G401 (cell line): ENCODE measurements at places on chromosomes 11 and 22. TPM values are rescaled to one million over a fixed set of nuclear protein-coding genes. Genes with fewer than 3 reads are reported as not detected.

The NCF4 gene
- total RNA-seq: not detected in 2 replicates

The RTN4RL2 gene
- total RNA-seq: 2.9 TPM in 1 of 2 replicates, not detected in the other

The MTNR1B gene
- not detected in 2 replicates for total RNA-seq

The HOATZ gene
- total RNA-seq: 6.8 and 10.7 TPM in 2 replicates

The TNNT3 gene
- total RNA-seq: not detected in 2 replicates

The INPP5J gene
- 0.74 and 3.0 TPM in 2 replicates for total RNA-seq

The PLEKHB1 gene
- 2.6 and 18.0 TPM in 2 replicates for total RNA-seq

The PATE4 gene
- total RNA-seq: not detected in 2 replicates

The SH3BP1 gene
- total RNA-seq: 13.2 and 21.9 TPM in 2 replicates

The RCOR2 gene
- total RNA-seq: 53.3 and 54.9 TPM in 2 replicates

The HSD17B12 gene
- 46.9 and 54.0 TPM in 2 replicates for total RNA-seq

The DBX1 gene
- not detected in 2 replicates for total RNA-seq

The C11orf97 gene
- not detected in 2 replicates for total RNA-seq

The OR10A2 gene
- not detected in 2 replicates for total RNA-seq

The KRTAP5-2 gene
- not detected in 2 replicates for total RNA-seq

The KDELR3 gene
- total RNA-seq: 3.9 and 6.7 TPM in 2 replicates

The GRIA4 gene
- not detected in 2 replicates for total RNA-seq
